ENCODE measurements at places on chromosomes 7 and 10.

GRCh38 chr7:39133088-39133487, 155.4 kb downstream of the POU6F2 start:
- DNase-seq: no peak

DNA sequence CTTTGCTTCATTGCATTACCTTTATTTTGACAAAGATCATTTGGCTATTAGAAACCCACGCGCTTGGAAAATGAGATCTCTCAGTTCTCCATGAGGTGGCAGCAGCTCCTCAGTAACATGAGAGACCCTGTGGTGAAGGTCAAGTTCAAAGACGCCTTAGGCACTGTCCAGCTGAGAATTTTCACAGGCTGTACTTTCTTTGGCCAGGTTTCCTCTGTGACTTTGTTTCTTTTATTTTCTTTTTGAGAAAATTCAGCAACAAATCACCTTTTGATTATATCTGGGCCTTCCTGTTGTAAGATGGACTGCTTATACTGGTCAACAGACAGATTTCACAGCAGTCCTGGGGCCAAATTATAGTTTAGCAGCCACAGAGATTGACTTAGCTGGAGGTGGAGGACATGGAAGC, 54.5 kb downstream of the RAB18 start:
- DNase-seq: peak; percentile 70

DNA sequence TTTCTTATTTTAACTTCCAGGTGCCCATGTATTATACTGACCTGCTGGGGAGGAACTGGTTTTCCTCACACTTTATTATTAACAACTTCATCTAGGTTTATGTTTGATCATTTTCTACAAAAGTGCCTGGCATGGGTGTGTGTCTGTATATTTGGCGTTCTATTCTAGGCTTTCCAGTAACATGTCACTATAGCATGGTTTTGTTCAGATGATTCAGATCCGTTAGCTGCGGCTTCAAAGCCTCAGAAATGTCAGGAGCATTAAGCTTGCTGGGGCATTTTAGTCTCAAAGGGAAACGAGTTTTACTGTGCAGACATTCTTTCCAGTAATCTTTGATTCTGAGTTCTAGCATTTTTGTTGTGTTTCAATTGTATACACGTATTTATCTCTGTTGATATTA, 2.3 kb downstream of the INPP5A start:
- no peak for DNase-seq

GRCh38 chr10:12042409-12042796, 206 bp downstream of the UPF2 start:
- DNase-seq: peak; percentile 67

- DNase-seq: no peak
Observed at GRCh38 chr7:149022756-149023360, 5.4 kb downstream of the PDIA4 start.

- no peak for DNase-seq
Observed at GRCh38 chr7:106021151-106022067, 58.3 kb downstream of the CDHR3 start.

- no peak for DNase-seq
Observed at GRCh38 chr10:3140280-3140679, 32.3 kb downstream of the PITRM1 start.

GRCh38 chr7:27442455-27442854, 199.9 kb downstream of the EVX1 start:
- DNase-seq: no peak

GRCh38 chr10:72588266-72588665, 37.6 kb downstream of the MICU1 start:
- DNase-seq: no peak

DNA sequence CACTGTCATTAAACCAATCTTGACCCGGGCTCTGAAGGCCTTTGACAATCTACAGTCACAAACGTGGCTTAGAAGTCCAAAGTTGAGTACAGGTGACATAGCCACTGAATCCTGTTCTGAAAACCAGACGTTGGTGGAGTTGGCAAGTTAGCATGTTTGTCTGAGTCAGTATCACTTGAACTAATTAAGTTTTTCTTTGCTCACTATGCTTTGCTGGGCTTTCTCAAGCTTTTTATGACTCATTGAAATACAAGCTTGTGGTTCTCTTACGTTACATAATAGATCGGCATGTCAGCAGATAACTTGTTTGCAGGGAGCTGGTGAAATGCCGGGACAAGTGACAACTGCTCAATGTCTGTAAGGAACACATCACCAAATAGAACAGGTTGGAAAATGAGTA, 53.8 kb downstream of the ARL5B start:
- no peak for DNase-seq

DNA sequence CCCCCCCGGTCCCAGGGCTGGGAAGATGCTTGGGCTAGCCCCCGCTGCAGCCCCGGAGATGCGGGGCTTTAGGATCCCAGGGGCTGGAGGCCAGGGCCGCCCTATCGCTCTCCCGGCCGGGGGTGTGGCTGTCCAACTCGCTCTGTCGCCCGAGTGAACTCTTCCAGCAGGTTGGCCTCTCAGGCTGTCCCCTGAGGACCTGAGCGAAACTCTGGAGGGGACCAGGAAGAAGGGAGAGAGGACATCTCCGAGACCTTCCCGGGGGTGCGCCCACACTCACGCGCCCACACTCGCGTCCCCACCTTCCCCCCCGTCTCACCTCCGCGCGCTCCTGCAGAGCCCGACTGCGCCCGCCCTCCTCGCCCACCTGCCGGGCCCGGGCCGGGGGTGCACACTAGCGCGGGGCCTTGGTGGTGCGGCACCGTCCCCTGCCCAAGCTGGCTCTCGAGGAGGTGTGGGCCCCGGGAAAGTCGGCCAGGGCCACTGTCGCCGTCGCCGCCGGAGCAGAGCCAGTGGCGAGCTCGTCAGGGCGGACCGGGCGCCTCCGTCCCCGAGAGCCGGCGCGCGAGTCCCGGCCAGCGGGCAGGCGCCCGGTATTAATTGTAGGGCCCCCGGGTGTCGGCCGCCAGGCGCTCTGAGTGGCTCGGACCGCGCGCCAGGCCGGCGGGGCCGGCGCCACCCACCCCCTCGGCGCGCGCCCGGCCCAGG, 101.7 kb upstream of the SVIL start:
- DNase-seq: peak; percentile 33

DNA sequence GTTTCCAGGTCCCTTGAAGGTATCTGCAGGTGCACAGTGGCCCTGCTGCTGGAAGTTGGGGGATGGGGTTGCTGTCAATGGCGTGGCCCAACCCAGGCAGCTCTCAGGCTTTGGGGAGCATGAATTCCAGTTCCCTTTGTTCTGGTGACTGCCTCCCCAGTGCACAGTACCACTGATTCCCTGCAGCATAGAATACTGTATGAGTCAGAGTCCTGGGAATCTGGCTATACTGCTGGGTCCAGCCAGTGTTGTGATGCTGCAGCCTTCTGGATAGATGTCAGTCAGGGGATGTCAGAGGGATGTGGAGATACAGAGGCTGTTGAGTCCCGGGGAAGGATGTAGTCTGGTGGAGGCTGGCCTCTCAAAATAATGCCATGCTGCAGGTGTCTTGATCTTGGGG, 99.3 kb downstream of the LANCL2 start:
- DNase-seq: peak; percentile 5

DNA sequence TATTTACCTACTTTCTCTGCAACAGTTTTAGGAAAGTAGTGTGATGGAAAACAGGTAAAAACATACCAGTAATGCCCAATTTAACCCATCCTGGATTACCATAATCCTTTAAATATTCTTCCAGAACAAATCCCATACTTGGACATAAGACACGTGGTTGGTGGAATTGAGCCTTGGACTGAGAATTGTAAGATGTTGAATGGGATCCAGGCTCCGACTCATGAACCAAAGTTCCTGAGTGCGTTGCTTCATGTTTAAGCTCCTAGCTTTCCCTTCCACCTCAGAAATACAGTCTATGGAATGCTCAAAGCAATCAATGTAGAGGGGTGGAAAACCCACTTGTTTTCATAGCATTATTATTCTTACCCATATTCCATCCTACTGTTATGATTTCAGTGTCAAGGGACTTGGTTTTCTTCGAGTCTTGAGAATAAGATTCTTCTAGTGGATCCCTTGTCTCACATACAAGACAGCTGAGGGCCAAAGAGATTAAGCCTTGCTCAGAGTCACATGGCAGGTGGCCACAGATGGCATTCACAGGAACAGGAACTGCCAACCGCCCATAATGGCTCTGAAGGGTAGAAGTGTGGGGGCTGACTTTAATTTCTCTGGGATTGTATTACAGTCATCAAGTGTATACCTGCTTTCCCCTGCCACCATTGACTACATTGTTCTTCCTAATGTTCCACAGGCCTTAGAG, 171.2 kb downstream of the GFRA1 start:
- no peak for DNase-seq

DNA sequence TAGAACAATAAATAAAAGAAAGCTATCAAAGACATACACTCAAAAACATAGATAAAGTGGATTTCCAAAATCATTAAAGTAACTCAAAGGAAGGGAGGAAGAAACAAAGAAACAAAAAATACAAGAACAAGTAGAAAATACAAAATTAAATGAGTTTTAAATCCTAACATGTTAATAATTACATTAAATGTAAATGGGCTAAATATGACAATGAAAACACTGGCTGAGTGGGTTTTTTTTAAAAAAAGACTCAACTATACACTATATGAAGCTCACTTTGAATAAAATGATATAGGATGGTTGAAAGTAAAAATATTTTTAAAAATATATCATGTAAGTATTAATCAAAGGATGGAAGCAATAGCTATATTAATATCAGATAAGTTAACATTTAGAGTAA, 371.4 kb downstream of the PTPRN2 start:
- no peak for DNase-seq
